Kidney (tissue), 22 donors: ENCODE measurements at places on chromosomes 4 and X. TPM values are rescaled to one million over a fixed set of nuclear protein-coding genes. Genes with fewer than 3 reads are reported as not detected.

Gene DAPP1
- polyA plus RNA-seq, result 0.34 TPM

- DNase-seq, result no peak
Observed at GRCh38 chr4:175421506-175421905, 390.6 kb downstream of the GPM6A start.

DNA sequence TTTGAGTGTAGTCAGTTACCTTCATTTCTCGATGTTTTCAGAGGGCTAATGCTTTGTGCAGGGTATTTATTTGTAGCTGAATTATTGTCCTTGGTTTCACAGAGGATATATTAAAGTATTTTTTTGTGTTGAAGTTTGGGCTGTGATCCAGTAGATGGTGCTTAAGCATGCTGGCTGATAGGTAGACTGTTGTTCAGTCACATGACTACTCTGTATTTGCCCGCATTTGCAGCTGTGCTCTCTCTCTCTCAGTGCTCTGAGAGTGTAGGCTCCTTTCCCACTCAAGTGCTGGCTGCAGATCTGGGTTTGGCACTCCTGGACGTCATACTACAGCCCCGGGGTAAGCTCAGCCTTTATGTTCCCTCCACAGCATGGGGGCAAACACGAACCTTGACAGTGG is 21.7 kb downstream of the RAB40AL start:
- no peak for DNase-seq

GRCh38 chrX:11259437-11259836 is 33.8 kb upstream of the AMELX start:
- no peak for DNase-seq

Gene ATP1B4
- not detected for polyA plus RNA-seq

Gene CXXC4
- polyA plus RNA-seq, result 0.45 TPM

Gene BCORL1
- polyA plus RNA-seq, result 3.9 TPM

Gene SLC9B2
- 0.80 TPM for polyA plus RNA-seq

Gene MAGEE2
- 0.34 TPM for polyA plus RNA-seq
